ENCODE measurements at places on chromosomes 4 and X.

GRCh38 chr4:6298035-6298434 lies 28.4 kb downstream of the WFS1 start:
- no peak for DNase-seq

DNA sequence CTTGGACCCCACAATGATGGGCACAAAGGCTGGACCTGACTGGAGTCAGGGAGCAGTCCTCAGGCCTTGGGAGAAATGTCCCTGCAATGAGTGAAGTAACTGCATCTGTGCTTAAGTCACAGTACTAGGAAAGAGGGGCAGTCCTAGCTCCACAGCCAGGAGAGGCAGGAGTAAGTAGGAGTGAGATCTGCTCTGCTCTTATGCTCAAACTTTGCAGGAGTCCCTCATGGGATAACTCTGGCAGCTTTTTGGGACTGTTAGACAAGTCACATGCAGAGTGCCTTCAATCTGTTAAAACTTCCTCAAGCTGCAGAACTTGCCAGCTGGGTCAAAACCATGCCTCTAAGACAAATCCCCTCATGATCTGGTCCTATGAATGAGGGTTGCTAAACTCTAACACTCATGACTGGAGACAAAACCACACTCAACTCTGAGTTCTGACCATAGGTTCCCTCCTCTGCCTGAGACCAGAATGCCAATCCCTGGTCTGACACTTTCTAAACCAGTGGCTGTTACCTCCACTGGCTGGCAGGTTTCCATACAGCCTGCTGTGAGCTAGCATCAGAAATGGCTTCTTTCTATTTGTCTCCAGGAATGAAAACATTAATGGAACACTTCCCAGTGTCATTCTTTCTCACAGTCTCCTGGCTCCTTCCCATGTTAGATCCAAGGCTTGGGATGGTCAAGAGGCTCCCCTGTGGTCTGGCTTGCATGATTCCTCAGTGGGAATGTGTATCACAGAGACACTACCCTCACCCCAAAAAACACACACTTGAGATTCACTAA lies 819.3 kb downstream of the PCDH7 start:
- DNase-seq: peak; percentile 57

DNA sequence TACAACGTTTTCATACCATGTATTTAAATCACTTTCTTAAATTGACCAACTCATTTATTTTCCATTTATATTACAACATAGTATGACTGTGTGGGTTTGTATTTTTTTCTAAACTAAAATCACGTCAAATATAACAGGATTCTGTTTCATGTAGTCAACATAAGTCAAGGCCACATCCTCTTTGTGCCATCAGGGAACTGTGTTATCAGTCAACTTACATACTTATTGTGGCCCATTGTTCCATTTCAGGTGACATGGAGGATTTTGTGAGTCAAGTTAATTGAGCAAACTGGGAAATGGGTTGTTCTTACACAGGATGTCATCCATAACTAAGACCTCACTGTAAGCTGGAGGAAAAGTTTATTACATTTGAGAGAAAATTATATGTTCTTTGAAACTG lies 35.9 kb downstream of the STK26 start:
- no peak for DNase-seq

DNA sequence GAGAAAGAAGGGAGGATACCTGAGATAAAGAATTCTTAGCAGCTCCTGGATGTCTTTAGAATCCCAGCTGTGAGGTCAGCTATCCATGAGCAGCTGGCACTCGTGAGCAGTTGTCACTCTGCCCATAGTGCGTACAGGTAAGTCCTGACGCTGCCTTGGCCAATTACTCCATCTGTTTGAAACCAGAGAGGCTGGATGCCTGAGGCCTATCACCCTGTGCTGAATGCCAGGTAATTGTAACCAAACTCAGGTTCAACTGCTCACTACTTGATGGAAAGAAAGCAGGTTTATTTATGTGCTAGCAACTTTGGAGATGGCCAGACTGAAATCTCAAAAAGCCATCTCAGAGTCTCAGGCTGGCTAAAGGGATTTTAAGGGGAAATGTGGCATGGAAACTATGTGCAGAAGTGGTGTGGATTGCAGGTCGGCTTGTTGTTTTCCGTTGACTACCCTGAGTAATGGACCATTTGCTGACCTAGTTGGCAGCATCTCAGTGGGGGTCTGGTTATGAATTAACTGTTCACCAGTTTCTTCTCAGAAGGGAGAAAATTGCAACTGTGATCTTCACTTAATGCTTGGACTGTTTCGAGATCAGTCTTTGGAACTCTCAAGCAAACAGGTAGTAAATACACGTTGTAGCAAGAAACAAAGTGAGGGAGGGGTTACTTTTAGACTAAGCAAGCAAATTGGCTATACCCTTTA lies 1614.0 kb upstream of the PCDH10 start:
- no peak for DNase-seq

GRCh38 chr4:5972571-5972970 lies 45.7 kb downstream of the C4orf50 start:
- no peak for DNase-seq

- DNase-seq: no peak
Measured at GRCh38 chr4:2276581-2277325, 14.8 kb upstream of the MXD4 start.

DNA sequence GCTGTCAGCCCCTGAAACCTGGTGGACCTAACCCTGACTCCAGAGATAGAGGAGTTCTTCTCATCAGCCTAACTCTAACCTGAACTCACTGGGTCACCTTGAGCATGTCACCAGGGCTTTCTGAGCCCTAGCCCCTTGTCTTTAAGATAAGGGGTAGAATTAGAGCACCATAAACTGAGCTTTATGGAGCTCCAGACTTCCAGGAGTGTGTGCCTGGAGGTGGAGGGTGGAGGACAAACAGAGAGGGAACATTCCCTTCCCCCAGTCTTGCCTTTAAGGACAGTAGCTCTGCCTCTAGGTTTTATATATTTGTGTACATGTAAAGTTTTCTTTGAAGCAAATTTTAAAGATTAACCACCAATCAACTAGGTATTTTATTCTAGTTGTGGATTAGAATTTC lies 83.9 kb upstream of the PACRGL start:
- DNase-seq: no peak

DNA sequence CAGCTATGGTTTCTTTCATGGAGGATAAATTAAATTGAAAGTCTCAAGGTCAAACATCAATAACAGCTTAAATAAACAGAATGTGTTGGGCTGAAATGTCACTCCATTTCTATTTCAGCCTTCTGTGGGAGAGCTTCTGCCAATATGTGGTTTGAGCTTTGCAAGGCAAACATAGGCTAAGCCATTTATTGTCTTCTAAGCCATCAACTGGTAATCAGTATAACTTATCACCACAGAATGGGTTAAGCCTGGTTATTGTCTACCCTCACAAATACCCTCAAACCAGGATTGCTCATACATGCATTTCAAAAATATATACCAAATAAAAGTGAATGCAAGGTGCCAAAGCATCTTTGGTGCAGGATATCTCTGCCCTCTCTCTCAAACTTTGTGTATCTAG lies 52.7 kb downstream of the GABRB1 start:
- DNase-seq: no peak

DNA sequence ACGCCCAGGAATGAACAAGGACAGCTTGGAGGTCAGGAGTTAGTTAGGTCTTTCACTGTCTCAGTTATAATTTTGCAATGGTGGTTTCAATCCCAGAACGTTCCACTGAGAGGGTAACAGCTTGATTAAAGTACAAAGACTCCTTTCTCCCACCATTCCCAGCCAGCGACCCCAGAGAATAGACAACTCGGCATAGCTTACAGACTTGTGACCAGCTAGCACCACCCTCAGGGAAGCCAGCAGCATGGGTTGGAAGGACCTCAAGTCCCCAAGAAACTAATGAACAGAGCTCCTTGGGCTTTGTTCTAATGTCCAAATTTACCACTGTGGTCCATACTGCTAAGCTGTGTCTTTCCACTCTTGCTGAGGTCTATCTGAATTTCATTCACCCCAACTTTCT lies 72.0 kb upstream of the MED14 start:
- DNase-seq: no peak

DNA sequence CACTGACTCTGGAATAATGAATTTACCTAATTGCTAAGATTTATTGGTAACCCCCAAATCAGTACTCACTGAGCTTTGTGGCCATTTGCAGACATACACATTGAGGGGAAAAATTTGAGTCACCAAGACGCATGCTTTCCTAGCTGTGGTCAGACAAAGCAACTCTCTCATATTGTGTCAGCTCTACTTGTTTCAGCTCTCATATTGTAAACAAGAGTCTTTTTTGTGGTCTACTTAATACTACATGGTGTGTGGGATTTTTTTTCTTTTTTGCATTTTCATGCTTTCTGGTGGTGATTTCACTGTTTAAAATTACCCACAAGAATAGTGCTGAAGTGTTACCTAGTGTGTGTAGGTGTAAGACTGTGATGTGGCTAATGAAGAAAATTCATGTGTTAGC lies 428.2 kb upstream of the GALNT7 start:
- DNase-seq: no peak

- DNase-seq: no peak
Measured at GRCh38 chr4:107902715-107903114, 28.6 kb upstream of the CYP2U1 start.

GRCh38 chrX:149527705-149528104 lies 13.1 kb upstream of the EOLA1 start:
- DNase-seq: peak; percentile 21

DNA sequence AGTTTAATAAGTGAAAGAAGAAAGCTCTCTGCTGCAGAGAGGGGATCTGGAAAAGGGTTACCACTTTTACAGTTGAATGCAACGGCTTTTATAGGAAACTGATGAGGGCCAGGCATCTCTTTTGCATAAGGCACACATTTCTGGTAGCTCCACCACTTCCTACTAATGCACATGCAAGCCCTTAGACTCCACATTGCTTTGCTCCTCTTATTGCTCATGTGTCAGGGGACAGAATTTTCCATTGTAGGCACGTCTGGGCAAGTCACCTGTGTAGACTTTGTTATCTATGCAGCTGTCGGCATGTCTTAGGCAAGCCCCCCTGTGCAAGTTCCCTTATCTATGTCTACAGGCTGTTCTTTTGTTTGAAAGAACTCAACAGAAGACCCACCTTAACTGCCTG lies 294.6 kb upstream of the STS start:
- DNase-seq: no peak

- DNase-seq: peak; percentile 35
Measured at GRCh38 chrX:143635915-143636314, at the start of gene SLITRK4. Gene SLITRK4, minus strand, starts transcription at chrX:143636101. Its CDS starts 4,993 bp downstream, at chrX:143631108.

Data from NCI-H345 (cell line).